ENCODE measurements at places on chromosomes 13 and 19. TPM values are rescaled to one million over a fixed set of nuclear protein-coding genes. Genes with fewer than 3 reads are reported as not detected.
A peak's percentile ranks its signal among the peaks of the same experiment; 100 is the strongest.

- H3K4me3 ChIP-seq = no peak overlapping the region
- no peaks in the 10 kb centered on the region for H3K4me1 ChIP-seq
- H3K27me3 ChIP-seq = peaks cover 38% of the 10 kb centered on the region
- no peak for DNase-seq
- no peaks in the 10 kb centered on the region for H3K36me3 ChIP-seq
- no peak overlapping the region for H3K27ac ChIP-seq
Measured at GRCh38 chr19:5492635-5493409, 37.6 kb downstream of the ZNRF4 start.

ERICH4 gene
- not detected for total RNA-seq

DNA sequence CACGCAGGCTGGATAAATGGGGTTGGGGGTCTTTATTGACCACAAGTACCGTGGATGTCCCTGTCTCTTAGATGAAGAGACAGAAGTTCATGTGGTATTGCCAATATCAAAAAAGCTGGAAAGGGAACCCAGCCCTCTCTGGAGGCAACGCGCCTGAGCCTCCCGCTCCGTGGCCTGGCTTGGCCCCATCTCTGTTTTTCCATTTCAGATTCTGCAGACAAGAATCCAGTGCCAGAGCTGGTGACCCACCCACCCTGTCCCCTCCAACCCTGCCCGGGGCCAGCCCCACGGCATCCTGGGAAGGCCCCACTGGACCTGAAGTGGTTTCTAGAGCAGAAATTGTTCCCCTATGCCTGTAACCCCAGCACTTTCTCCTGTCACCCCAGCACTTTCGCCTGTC lies 57.7 kb downstream of the PTPRS start:
- no peak overlapping the region for H3K27ac ChIP-seq
- H3K4me3 ChIP-seq = no peak overlapping the region
- peaks cover 1% of the 10 kb centered on the region for H3K27me3 ChIP-seq
- peaks cover 2% of the 10 kb centered on the region for H3K36me3 ChIP-seq
- H3K4me1 ChIP-seq = peaks cover 5% of the 10 kb centered on the region

LGALS7 gene
- total RNA-seq = not detected

DNA sequence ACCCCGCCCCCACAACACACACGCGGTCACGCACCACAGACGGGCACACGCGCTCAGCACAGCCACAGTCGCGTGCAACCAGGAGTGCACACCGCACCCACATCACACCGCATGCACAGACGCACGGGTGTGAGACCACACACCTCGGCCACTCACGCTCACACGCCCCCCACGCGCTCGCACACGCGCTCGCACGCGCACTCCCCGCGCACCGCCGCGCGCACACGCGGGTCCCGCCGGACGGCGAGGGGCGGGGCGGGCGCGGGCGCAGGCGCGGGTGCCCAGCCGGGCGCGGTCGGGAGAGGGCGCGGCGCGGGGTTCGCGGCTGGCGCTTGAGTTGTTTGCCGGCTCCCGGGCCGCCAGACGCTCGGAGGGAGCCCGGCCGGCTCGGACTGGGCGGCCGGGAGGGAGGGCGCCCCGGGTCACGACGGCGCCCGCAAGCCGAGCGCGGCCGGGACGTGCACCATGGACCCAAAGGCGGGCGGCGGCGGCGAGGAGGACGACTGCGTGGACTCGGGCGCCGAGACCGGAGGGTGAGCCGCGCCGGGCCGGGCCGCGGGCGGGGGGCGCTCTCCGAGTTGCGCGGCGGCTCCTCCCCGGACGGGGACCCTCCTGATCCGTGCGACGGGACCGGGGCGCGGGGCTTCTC lies at the start of gene FAM124A:
TSS of gene FAM124A (plus strand) at position 362 of the 649 bp plus-strand sequence. CDS start at position 466, 104 bp downstream.
- no peaks in the 10 kb centered on the region for H3K36me3 ChIP-seq
- DNase-seq = peak; percentile 43
- peaks cover 42% of the 10 kb centered on the region for H3K27me3 ChIP-seq
- H3K4me3 ChIP-seq = peak within 1 kb of the TSS; percentile 68

DNA sequence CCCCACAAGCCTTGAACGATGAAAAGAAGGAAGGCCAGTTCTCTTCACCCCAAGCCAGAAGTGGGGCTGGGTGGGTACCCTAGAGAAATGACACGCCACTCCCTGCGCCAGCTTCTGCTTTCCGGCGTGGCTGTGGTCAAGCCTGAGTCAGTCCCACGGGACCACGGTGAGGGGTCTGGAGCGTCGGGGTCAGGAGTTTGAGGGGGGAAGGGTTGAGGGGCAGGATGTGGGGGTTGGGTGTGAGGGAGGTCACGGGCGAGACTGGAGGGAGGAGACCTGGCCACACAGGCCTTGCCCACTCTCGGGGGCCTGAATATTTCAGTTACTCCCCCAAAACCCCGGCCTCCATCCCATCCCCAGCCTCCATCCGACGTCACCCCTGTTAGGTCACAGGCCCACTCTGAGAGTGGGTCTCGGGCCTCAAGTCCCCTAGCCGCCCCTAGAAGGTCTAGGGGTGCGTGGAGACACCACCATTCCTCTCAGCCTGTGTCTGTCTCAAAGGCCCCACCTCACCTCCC lies 500 bp upstream of the IFI30 start:
- DNase-seq = no peak
- H3K27me3 ChIP-seq = no peaks in the 10 kb centered on the region
- peaks cover 9% of the 10 kb centered on the region for H3K36me3 ChIP-seq
- peak overlapping the region; percentile 80 for H3K4me3 ChIP-seq
- peaks cover 7% of the 10 kb centered on the region for H3K4me1 ChIP-seq
- H3K27ac ChIP-seq = peak overlapping the region; percentile 57

Measured in activated CD8-positive, alpha-beta T cell treated with anti-CD3 and anti-CD28 coated beads for 36 hours (primary cell).